Ovary (tissue), 10 donors: ENCODE measurements at places on chromosomes 7 and 10. TPM values are rescaled to one million over a fixed set of nuclear protein-coding genes. Genes with fewer than 3 reads are reported as not detected.
A peak's percentile ranks its signal among the peaks of the same experiment; 100 is the strongest.

GRCh38 chr7:20317413-20317812 lies 13.3 kb upstream of the ITGB8 start:
- H3K4me3 ChIP-seq, result no peak overlapping the region
- no peaks in the 10 kb centered on the region for H3K27me3 ChIP-seq
- H3K4me1 ChIP-seq, result no peaks in the 10 kb centered on the region

DNA sequence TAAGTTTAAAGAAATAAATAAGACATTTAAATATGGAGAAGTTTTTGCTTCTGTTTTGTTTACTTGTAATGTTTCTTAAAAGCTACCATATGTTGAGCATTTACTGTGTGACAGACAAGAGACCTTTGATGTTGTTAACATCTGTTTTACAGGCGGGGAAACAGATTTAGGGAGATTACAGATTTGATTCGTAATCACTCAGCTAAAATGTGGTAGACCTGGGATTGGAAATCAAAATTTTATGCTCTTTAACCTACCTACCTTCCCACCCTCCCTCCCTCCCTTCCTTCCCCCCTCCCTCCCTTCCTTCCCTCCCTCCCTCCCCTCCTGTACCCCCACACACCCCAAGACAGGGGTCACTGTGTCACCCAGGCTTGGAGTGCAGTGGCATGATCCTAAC lies 11.7 kb downstream of the LCOR start:
- no peak overlapping the region for H3K4me3 ChIP-seq
- no peaks in the 10 kb centered on the region for H3K36me3 ChIP-seq
- no peaks in the 10 kb centered on the region for H3K27me3 ChIP-seq
- H3K27ac ChIP-seq, result no peak overlapping the region

- peaks cover 15% of the 10 kb centered on the region for H3K4me1 ChIP-seq
- DNase-seq, result no peak
- no peak overlapping the region for H3K4me3 ChIP-seq
- no peaks in the 10 kb centered on the region for H3K27me3 ChIP-seq
- peak overlapping the region; percentile 26 for H3K27ac ChIP-seq
Observed at GRCh38 chr10:121522831-121523230, 75.4 kb downstream of the FGFR2 start.

DNA sequence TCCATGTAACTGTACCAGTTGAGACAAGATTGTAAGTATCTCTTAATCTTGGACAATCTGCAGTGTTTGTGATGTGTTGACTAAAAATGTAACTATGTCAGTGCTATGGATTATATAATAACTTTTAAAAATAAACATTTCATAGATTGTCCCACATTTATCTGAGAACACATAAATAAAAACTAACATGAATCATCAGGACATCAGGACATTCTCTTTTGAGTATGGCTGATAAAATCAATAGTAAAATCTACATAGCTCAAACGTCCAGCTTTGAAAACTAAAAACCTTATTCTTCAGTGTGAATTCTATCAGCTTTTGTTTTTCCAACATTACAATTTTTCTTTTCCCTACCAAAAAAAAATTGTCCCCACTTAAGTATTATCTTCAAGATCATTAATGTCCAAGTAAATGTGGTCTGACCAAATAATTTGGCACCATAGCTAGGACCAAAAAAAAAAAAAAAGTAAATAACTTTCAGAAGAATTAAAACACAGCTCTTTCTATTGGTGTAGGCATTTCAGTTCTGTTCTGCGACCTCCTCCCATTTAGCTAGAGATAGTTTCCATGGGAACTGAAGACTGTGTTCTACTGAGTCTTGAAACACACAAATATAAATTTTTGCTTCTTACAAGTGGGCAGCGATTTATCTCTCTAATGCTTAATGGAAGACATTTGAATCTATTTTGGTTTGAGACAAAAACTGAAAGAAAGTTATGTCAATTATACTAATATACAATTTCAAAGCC lies 123.0 kb upstream of the SGCE start:
- H3K27ac ChIP-seq, result peak overlapping the region; percentile 29
- no peaks in the 10 kb centered on the region for H3K27me3 ChIP-seq
- no peaks in the 10 kb centered on the region for H3K4me1 ChIP-seq
- no peak for DNase-seq
- H3K4me3 ChIP-seq, result no peak overlapping the region
- no peaks in the 10 kb centered on the region for H3K36me3 ChIP-seq

DNA sequence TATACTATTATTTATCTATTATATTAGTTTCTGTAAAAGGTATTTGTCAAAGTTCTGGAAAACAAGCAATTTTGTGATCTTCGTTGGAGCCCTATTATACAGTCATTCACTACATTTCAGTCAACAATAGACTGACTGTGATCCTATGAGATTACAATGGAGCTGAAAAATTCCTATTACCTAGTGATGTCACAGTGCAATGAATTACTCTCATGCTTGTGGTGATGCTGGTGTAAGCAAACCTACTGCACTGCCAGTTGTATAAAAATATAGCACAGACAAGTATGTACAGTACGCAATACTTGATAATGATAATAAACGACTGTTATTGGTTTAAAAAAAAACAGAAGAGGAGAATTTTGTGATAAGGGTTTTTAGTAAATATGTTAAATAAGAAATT lies 21.4 kb downstream of the OR6V1 start:
- no peak for DNase-seq
- no peaks in the 10 kb centered on the region for H3K27me3 ChIP-seq
- H3K36me3 ChIP-seq, result no peaks in the 10 kb centered on the region
- no peak overlapping the region for H3K27ac ChIP-seq
- no peak overlapping the region for H3K4me3 ChIP-seq

DNA sequence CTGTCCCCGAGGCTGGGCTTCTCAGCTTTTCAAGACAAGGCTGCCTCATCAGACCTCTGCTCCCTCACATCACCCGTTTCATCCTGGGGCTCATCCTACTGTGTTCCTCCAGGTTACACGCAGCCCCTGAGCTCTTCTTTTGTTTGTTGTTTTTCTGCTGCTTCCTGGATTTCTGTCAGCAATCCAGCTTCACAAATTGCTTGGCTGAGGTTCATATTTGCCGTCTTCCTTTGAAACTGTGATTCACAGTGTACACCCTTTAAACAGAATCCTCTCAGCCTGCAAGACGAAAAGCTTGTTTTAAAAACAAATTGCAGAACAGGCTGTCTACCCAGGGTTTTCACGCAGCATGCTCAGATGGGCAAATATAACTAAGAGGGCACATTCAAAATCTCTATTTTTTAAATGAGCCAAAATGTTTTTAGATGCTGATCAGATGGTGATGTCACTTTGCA lies 39.1 kb upstream of the PARD3 start:
- H3K27me3 ChIP-seq, result no peaks in the 10 kb centered on the region
- no peak overlapping the region for H3K4me3 ChIP-seq

DNA sequence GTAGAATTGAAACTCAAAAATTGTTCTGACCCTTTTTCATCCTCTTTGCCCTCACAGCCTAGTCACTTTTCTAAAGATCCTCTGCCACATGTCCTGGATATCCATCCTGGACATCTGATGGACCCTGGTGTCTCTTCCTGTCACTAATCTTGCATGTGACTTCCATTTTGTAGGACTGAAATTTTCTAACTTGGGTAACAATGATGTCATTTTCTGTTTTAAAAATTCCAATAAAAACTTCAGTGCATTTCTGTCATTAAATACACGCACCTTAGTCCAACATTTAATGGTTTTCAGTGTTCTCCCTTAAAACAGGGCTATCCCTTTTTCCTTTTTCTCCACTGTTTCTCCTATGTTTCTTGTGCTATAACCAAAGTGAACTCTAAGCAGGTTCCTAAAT lies 684.9 kb upstream of the ANKRD30A start:
- no peaks in the 10 kb centered on the region for H3K4me1 ChIP-seq
- DNase-seq, result no peak
- H3K4me3 ChIP-seq, result no peak overlapping the region
- no peaks in the 10 kb centered on the region for H3K27me3 ChIP-seq
- no peaks in the 10 kb centered on the region for H3K36me3 ChIP-seq
- H3K27ac ChIP-seq, result no peak overlapping the region

DNA sequence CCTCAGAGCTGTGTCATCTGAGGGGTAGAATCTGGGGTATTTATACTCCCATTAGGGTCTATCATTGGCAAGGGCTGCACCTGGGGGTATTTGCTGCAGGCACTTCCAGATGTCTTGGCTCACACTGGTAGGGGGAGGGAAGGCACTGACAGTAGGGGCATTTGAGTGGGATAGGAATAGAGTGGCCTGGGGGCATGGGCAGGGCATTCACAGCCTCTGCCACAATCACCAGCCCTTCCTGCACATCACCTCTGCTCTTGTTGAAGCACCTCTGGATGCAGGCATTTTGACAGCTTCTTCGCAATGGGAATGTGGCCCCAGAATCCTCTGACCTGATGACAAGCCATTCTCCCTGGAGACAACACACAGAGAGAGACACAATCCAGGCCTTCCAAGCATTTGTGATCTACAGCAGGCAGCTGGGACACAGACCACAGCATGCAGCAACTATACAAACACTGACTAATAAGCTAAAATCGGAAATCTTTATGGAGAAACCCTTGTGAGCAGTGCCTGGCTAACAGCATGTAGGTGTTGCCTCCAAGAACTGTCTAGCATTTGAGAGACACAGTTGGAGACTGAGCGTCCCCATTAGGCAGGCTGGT lies 178.5 kb downstream of the KCNMA1 start:
- no peaks in the 10 kb centered on the region for H3K4me1 ChIP-seq
- DNase-seq, result no peak
- no peaks in the 10 kb centered on the region for H3K36me3 ChIP-seq
- no peak overlapping the region for H3K4me3 ChIP-seq

The INTS1 gene
- polyA plus RNA-seq, result 1.9 TPM

The TFEC gene
- polyA plus RNA-seq, result 0.52 TPM

The SLC39A12 gene
- polyA plus RNA-seq, result 0.02 TPM

The DPP6 gene
- 2.8 TPM for polyA plus RNA-seq

The MSMB gene
- polyA plus RNA-seq, result not detected

The PDE1C gene
- polyA plus RNA-seq, result 4.8 TPM

The OR13A1 gene
- polyA plus RNA-seq, result not detected

The NEBL gene
- polyA plus RNA-seq, result 17.9 TPM

The ZNF438 gene
- 12.7 TPM for polyA plus RNA-seq

The CCDC172 gene
- polyA plus RNA-seq, result not detected
